ENCODE measurements at places on chromosomes 4 and X.
A peak's percentile ranks its signal among the peaks of the same experiment; 100 is the strongest.

DNA sequence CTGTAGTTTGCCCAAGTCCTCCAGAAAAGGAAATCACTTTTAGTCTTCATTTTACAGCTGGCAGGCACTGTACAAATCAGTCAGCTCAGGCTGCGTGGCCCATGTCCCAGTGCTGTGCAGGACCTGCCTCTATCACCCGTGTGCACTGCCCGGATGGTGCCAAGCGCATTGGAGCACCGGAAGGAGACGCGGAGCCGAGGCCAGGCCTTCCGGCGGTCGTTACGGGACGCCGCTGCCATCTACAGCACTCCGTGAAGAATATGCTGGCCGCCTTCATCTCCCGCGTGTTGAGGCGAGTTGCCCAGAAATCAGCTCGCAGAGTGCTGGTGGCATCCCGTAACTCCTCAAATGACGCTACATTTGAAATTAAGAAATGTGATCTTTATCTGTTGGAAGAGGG lies at the start of gene PDHA2:
Gene PDHA2 (plus strand): TSS at position 203 of the 400 bp plus-strand sequence. CDS start 58 bp downstream, at position 261.
- no peak for DNase-seq

DNA sequence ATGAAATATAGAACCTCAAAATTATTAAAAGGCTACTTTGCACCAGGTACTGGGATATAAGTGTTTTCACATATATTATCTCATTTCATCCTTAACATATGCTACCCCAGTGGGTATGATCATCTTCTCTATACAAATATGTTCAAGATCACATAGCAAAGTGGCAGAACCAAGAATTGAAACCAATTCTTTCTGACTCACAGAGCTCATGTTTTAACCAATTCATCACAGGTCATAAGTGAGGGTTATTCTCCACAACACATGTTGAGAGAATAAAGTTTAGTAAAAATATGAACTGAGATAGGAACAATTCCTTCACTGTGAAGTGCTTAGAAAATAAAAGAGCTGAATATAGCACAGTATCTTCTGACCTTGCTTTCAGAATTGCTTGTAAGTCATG lies 442.9 kb upstream of the RASGEF1B start:
- no peak for DNase-seq

GRCh38 chr4:5758741-5759140 lies 47.7 kb downstream of the EVC start:
- peak; percentile 9 for DNase-seq

DNA sequence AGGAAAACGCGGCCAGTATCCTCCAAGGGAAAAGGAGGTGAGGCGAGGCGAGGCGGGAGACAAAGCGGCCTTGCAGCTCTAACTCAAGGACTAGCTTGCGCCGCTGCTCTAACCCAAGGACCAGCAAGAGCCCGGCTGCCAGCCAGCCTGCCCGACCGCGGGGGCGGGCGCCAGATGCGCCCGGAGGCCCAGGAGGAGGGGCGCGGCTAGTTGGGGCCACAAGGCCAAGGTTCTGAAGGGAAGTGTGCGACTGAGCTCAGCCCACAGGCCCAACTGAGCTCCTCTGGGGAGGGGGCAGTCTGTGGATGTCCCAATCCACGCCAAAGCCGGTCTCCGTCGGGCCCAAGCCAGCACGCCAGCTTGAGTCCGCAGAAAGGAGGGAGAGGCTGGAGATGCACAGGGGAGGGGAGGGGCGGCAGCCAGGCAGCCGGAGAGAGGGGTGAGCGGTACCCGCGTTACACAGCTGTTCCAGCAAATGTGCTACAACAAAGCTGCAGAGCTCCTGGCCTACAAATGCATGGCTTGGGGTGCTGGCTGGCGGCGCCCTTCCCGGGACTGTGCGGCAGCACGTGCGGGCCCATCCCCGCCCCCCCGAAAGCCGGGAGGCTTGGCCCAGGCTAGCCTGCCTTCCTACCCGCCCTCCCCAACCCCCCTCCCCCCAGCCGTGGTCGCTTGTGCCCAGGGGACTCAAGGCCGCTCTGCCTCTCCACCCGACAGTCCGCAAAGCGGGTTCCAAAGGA lies 637 bp downstream of the AMER1 start:
- DNase-seq: peak; percentile 18

DNA sequence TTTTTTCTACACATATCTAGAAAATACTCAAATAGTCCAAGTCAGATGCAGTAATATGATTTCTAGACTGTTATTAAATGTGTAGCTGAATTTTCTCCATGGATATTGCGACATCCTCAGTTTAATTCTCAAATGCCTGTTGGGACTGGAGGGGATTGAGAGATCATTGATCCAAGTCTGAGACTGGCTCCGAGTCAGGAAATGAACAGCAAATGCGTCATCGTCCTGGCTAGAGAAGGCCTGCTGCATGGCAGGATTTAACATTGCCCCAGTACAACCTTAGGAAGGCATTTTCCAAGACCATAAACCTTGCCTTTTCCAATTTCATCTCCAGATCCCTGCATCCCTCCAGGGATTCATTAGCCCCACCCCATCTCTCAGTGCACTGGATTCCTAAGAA lies 56.6 kb upstream of the SLC6A14 start:
- no peak for DNase-seq

GRCh38 chr4:141705048-141705746 lies 68.8 kb downstream of the IL15 start:
- no peak for DNase-seq

- no peak for DNase-seq
These were observed 4.1 kb downstream of the PCSK1N start for GRCh38 chrX:48831136-48831908.
